ENCODE measurements at places on chromosomes 11 and 22.
A peak's percentile ranks its signal among the peaks of the same experiment; 100 is the strongest.

DNA sequence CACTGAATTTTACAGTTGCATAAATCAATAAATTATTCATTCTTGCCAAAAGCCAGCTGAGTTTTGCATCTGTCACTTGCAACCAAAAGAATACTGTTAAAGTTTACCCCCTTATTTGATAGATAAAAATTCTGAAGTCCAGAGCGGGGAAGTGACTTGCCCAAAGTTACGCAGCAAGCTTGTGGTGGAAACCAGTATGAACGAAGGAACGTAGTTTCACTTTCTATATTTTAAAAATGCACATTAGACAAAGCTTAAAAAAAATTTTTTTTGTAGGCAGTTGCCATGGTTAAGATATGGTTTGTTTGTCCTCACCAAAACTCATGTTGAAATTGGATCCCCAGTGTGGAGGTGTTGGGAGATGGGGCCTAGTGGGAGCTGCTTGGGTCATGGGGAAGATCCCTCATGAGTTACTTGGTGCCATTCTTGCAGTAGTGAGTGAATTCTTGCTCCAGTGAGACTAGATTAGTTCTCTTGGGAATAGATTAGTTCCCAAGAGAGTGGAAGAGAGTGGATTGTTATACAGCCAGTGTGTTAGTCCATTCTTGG, 46.3 kb upstream of the SEZ6L start:
- DNase-seq, result no peak

GRCh38 chr11:70504246-70505020, 106.1 kb downstream of the CTTN start:
- no peak for DNase-seq

- DNase-seq, result no peak
These were observed 31.5 kb downstream of the TRMU start for GRCh38 chr22:46366801-46367706.

- peak; percentile 27 for DNase-seq
These were observed 21.1 kb upstream of the IGLL5 start for GRCh38 chr22:22866381-22867111.

DNA sequence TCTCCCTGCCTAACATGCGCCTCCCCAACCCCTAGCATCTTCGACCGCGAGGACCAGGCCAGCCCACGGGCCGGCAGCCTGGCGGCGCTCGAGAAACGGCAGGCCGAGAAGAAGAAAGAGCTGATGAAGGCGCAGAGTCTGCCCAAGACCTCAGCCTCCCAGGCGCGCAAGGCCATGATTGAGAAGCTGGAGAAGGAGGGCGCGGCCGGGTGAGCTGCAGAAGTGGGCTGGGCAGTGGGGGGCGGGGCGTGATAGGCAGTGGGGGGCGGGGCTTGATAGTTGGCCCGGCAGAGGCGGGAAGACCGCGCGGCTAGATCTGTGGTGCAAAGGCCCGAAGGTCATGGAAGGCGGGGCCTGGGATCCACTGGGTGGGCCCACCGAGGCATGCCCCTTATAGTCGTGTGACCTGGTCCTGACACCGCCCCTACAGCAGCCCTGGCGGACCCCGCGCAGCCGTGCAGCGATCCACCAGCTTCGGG, 8.7 kb downstream of the SELENOM start:
- no peak for DNase-seq

DNA sequence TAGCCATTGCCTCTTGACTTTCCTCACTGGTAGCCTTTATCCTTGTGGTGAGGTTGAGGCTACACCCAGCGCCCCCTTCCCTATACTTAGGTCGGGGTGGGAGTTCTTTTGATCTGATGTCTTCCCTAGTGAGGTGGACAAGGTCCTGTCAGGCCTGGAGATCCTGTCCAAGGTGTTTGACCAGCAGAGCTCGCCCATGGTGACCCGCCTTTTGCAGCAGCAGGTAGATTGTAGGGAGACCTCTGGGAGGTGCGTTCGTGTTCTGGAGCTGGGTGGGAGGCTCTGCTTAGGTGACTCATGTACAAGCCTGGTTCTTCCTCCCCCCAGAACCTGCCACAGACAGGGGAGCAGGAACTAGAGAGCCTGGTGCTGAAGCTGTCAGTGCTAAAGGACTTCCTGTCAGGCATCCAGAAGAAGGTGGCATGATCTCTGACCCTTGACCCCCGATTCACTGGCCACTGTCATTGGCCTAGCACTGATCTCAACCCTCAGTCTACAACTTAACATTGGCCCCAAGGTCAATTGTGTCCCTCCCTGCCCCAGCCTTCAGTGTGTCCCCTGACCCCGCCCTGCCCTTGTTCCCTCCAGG, 4.9 kb downstream of the INPPL1 start:
- DNase-seq, result no peak

DNA sequence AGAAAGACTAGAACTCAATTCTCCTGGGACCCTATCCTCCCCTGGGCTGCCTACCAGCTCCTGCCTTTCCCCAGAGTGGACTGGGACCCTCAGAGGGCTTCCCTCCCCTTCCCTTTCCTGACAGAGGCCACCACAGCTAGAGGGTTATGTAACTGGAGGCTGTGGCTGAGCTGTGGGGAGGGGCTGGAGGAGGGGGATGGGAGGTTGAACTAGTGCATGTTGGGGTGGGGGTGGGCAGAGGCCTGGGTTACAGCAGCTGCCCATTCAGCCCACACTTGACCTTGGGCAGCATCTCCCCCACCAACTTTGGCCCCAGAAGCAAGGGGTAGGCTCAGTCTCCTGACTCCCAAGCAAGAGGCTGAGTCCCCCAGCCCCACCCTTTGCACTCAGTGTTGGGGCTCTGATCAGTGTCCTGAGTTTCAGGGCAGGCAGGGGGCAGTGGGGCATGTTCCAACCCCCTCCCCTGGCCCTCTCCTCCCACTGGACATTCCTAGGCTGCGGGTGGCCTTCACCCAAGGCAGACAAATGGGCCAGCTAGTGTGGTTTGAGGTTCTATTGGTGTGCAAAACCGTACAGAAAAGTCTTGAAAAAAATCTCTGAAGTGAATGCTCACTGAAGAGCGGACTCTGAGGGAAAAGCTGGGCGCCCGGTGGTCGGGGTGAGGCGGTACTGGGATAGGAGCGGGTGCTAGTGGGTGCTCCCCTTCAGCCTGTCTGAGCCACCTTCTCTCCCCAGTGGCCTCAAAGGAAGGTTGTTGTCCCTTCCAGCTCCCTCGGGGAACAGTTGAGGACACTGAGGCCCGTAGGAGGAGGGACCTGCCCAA, 3.8 kb downstream of the KCNC1 start:
- no peak for DNase-seq

DNA sequence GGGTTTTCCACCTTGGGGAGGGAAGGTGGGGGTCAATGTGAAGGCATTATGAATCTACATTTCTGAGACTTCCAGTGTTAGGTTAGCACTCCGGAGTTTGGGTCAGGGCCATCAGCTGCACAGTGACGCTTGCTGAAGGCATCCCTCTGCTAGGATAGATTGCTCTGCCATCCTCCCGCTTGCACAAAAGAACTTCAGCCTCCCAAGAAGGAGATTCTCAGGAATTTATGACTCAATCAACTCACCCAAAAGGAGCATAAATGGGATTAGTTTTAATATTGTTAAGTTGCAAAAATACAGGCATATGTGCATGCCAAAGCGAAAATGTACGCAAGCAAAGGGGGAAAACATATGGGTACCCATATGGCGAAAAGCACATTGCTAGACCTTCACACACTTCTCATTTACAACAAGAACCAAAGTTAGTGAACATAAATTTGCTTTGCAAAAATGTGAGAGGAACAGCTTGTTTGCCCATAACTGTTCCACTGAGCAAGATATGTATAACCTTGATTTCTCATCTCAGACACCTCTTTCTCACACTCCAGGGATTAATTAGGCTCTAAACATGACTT, 1013.0 kb downstream of the OPCML start:
- no peak for DNase-seq

- DNase-seq, result no peak
These were observed 4.3 kb downstream of the IGSF22 start for GRCh38 chr11:18721561-18722292.

DNA sequence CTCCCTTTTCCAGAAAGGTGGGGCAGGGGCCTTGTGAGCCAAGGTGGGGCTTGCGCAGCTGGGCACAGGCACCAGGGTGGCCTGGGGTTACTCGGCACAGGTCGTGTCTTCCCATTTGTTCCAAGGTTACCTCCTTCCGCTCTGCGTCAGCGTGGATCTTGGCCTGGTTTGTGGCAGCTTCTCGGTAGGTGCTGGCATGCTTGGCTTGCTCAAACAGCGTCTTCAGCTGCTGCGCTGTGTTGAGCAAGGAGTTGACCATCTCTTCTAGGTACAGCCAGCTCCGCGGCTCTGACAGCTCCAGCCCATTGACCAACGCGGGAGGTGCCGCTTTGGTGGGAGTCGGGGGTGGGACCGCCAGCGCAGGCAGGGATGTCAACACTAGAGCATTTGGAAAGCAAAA, 20.6 kb downstream of the DEAF1 start:
- no peak for DNase-seq

Measured in stromal cell of bone marrow (primary cell).